ENCODE measurements at places on chromosomes 2 and 18. TPM values are rescaled to one million over a fixed set of nuclear protein-coding genes. Genes with fewer than 3 reads are reported as not detected.

Gene ABCG8
- not detected for total RNA-seq

Gene ERFE
- 1.8 TPM for total RNA-seq

Gene PCARE
- 0.02 TPM for total RNA-seq

Gene GALNT14
- not detected for total RNA-seq

Gene ASTL
- total RNA-seq: not detected

Gene MAL
- total RNA-seq: not detected

Gene CRYBA2
- total RNA-seq: not detected

Gene ACTR1B
- 59.5 TPM for total RNA-seq

Gene DCDC2C
- not detected for total RNA-seq

Gene OTOF
- 1.6 TPM for total RNA-seq

Gene TUBB6
- 19.9 TPM for total RNA-seq

Gene OR6B2
- total RNA-seq: not detected

Gene PARD6G
- total RNA-seq: 1.3 TPM

Gene KIAA1328
- 4.4 TPM for total RNA-seq

Gene TCF23
- not detected for total RNA-seq

Gene NCL
- total RNA-seq: 331 TPM

Gene PMAIP1
- 0.89 TPM for total RNA-seq

Gene CRYGD
- not detected for total RNA-seq

Gene VWC2L
- total RNA-seq: not detected

All from psoas muscle (tissue), 8 donors.